Stimulated activated CD4-positive, alpha-beta T cell treated with anti-CD3 and anti-CD28 coated beads, Interleukin-12 subunit alpha, Interleukin-12 subunit beta, amount 100 ng/mL, for 24 hours (primary cell): ENCODE measurements at places on chromosomes 2 and 18.

GRCh38 chr18:38243291-38243690 lies 677.7 kb upstream of the CELF4 start:
- no peak for DNase-seq

DNA sequence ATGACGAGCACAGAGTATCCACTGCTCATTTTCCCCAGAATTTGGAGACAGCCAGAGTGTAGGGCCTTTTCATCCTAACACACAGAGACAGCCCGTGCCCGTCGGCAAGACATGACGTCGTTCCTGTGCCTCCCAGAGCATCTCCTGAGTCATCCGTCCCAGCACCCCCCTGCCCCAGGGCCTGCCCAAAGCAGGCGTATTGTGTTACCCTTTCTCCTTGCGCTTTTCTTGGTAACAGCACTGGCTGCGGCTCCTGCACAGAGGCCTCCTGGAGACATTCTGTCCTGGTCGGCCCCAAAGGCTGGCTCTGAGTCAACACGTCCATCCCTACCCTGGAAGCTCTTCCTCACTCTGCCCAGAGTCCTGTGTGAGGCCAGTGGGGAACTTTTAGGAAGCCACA lies 217.1 kb downstream of the KLHL29 start:
- no peak for DNase-seq

- DNase-seq, result no peak
Observed at GRCh38 chr2:19871836-19872235, 29.9 kb downstream of the TTC32 start.

GRCh38 chr2:141737492-141738255 lies 393.1 kb downstream of the LRP1B start:
- no peak for DNase-seq

DNA sequence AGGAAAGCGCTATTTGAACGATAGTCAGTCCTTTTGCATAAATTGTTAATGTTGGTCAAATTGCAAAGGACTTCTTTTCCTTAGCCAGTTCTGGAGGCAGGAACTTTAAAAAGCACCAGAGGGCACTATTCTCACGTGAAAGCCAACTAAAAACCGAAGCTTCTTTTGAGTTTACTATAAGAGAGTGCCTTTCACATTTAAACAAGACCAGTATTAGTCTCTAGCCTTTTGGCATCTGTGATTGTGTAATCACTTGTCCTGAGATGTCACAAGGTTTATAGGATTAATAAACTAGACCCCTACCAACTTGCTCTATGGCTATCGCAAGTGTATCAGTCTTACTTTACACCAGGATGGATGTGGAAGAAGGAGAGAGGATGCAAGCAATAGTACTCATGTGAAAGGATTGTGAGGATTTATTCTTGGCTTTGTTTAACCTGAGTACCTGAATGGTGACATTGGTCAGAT lies 14.4 kb upstream of the STAT4 start:
- DNase-seq, result no peak

DNA sequence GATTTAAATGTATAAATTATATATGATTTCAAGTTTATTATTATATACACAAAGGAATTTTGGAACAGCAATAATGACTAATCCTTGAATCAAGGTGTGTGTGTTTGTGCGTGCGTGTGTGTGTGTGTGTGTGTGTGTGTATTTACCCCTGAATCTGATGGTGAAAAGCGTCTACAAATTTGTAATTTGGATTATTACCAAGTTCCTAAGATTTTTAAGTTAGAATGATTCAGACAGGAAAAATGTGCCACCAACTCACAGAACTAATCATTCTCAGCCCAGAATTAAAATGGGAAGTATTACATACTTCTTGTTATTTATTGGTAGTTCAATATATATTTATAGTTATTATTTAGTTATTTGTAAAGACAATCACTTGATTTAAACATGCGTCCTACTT lies 12.3 kb downstream of the CALCRL start:
- DNase-seq, result no peak

- no peak for DNase-seq
Observed at GRCh38 chr2:180394305-180394704, 387.2 kb upstream of the CWC22 start.

DNA sequence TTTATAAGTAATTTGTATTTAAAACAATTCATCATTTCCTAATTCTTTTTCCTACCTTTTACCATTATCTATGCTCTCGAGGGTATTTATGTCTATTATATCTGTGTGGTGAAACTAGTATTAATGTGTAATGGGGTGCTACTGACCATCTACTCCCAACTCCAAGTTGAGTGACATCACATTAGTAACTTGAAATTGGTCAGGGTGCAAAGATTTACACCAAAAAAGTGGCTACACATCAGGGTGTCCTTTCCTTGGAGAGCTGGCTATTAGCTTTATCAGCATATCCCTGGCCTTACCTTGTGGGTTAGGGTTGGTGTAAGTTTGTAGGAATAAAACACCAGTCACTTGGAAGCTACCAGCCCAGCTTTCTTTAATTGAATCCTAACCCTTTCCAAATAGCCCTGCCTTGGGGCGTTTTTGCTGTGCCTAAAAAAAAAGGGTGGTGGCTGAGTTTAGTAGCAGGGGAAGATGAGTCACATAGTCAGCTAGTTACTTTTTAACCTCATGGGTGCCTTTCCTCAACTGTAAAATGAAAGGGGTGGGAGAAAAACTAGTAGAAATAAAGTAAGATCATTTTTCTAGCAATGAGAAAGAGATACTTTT lies 14.0 kb downstream of the ANXA4 start:
- no peak for DNase-seq

GRCh38 chr2:13572466-13572865 lies 855.7 kb downstream of the TRIB2 start:
- no peak for DNase-seq

GRCh38 chr2:127086990-127087790 lies 19.8 kb downstream of the BIN1 start:
- DNase-seq, result no peak
